Stimulated activated naive CD4-positive, alpha-beta T cell treated with Interleukin-2 at 50 U/mL for 16 hours (primary cell): ENCODE measurements at places on chromosomes 16 and 17.

DNA sequence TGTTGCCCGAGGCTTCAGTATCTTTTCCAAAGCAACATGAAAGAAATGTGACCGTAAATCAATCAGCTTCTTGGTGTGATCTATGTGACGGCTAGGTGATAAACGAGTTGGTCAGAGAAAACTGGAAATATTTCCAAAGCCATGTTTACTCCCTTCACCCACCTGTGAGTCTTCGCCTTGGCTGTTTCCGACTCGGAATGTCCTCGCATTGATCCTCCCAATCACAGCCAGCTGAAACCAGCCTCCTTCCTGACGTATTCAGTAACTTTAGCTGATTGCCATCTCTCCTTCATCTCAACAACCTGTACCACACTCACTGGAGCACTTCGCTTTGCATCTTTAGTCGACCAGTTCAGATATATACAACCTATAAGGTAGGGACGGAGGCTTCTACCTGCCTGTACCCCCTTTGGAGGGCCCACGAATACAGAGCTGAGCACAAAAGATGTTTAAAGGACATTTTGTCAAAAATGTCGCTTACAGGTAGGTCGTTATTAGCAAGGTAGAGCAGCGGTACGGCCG, 705 bp downstream of the KRABD2 start:
- no peak for DNase-seq

- no peak for DNase-seq
These were observed 14.8 kb upstream of the NUP93 start for GRCh38 chr16:56715126-56715525.

GRCh38 chr17:28973425-28973824, 22.1 kb upstream of the PHF12 start:
- no peak for DNase-seq

DNA sequence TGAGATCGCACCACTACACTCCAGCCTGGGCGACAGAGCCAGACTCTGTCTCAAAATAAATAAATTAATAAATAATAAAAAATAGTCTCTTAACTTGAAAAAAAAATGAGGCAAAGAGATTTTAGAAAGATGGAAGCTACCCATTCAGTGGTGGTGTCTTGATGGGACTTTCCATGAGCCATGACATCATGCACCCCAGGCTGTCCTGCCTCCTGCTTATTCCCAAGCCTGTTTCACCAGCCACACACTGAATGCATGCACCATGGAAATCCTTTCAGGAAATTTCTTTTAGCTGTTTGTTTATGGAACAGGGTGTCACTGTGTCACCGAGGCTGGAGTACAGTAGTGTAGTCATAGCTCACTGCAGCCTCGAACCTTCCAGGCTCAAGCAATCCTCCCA, 8.9 kb upstream of the DLX3 start:
- no peak for DNase-seq
